ENCODE measurements at places on chromosomes 3 and 15.

DNA sequence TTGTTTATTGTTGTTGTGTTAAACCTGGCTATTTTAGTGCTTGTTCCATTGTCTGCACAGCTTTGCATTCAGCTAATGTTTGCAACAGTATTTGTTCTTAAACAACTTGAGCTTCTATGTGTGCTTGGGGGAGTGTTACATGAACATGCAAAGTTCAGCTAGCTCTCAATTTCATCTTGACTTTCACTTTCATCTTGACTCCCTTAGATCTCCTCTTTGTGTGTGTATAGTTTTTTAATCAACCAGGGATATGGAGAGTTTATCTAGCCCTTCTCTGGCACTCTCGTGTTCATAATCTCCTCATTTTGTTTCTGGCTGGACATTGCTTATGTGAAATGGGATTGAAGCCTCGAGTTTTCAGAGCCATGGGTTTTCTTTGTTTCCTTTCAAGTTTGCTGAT is 212.4 kb upstream of the ZBTB20 start:
- no peak for DNase-seq

DNA sequence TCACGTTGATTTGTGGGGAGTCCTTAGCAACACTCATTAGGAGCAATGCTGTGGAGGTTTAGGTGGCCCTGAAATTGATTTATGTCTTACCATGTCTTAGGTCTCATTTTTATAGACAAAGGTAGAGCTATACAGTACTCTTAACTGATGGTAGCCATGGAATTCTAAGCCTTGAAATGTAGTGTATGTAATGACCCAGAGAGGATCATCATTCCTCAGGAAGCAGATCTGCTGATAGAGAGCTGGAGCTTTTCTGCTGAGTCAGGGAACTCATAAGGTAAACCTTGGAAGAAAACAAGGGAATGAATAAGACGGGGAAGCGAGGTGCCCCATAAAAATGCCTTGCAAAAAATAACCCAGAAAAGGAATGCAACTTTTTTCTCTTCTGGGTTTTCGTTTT is 34.0 kb upstream of the ZNF639 start:
- DNase-seq, result no peak

- DNase-seq, result no peak
These were observed 4.9 kb upstream of the TBC1D5 start for GRCh38 chr3:17747174-17747889.

DNA sequence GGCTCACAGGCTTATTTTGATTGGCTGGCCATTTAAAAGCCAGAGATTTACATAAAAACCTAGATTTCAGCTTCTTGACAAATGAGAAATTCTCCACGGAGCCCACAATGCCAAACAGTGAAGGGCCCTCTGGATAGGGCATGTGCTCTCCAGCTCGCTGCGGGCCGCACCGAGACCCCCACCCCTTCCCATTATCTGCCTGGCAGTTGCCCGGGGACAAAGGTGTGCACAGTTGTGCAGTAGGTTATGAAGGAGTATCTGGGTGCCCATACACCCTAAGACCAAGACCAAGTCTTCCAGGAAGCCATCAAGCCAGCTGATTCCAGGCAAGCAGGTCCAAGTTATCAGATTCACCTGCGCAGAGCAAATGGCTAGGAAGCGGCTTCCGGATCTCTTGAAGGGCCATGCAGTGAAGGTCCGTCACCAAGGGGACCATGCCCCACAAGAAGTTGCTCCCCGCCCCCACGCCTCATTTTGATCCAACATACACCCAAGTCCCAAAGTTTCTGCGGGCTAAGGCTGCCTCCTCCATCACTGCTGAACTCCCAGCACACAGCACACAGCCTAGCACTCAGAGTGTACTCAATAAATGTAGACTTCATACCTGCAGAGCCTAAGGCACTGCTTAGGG is 1.3 kb downstream of the MRPS25 start:
- no peak for DNase-seq

DNA sequence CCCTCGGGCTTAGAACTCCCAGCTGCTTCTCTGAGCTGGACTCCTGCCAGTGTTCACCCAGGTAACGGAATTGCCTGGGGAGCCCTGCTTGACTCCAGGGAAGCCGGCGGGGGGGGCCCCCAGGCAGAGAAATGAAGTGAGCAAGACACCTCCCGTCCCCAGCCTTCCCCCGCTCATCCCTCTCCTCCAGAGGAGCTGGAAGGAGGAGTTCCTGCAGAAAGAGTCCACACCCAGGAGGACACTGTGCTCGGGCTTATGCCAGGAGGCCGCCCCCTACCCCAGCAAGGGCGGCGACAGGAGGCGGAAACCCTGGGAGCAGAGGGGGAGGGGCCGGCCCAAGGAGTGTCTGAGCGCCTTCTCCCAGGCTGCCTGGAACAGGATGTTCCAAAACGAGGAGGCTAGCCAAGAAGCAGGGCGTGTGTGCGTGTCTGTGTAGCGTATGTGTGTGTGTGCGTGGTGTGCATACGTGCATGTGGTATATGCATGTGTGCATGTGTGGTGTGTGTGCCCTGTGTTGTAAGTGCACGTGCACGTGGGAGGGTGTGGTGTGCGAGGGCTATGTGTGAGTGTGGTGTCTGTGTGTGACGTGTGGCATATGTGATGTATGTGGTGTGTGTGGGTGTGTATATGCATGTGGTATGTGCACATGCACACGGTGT is 511.3 kb downstream of the SHQ1 start:
- no peak for DNase-seq

- no peak for DNase-seq
These were observed 28.5 kb upstream of the POLG start for GRCh38 chr15:89363133-89363532.

- DNase-seq, result no peak
These were observed 36.8 kb upstream of the MAP3K13 start for GRCh38 chr3:185325946-185326791.

DNA sequence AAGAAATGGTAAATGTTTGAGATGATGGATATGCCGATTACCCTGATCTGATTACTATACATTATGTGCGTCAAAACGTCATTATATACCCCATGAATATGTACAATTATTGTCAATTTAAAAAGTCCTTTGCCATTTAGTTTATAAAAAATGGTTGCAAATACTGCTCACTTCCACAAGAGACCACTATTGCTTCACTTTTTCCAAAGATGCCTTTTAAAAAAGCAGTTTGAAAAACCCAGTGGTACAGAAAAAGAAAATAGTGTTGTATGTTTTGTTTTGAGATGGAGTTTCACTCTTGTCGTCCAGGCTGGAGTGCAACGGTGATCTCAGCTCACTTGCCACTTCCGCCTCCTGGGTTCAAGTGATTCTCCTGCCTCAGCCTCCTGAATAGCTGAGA is 39.3 kb downstream of the EDEM1 start:
- peak; percentile 30 for DNase-seq

DNA sequence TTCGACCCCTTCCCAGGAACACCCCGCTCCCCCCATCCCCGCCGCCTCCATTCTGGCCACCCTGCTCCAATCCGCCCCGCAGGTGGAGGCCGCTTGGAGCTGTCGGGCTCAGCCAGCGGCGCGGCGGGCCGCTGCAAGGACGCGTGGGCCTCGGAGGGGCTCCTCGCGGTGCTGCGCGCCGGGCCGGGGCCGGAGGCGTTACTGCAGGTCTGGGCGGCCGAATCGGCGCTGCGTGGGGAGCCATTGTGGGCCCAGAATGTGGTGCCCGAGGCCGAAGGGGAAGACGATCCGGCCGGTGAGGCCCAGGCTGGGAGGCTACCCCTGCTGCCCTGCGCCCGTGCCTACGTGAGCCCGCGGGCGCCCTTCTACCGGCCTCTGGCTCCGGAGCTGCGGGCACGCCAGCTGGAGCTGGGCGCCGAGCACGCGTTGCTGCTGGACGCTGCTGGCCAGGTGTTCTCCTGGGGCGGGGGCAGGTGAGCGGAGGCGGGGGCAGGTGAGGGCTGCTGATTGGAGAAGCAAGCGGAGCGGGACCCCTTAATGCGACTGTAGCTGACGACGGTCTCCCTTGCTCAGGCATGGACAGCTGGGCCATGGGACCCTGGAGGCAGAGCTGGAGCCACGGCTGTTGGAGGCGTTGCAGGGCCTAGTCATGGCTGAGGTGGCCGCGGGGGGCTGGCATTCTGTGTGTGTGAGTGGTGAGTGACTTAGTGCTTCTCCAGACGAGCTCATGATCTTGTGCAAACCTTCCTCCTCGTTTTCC is 2.5 kb downstream of the RCCD1 start:
- no peak for DNase-seq

DNA sequence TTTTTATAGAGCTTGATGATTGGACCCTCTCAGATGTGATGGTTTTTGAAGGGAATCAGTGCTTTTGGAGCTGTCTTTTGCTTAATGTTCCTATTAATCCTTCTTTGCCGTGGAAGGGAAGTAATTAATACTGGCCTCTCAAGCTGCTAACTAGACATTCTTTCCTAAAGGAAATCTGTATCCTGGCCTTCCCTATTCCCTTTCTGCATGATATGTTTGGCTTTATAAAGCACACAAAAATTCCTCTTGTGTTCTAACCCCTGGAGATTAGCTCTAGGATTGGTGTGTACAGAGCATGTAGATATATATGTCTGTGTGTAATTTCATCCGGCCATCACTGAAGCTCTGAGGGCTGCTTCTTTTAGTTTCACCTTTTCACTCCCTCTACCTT is 6.9 kb downstream of the ATXN7 start:
- DNase-seq, result no peak

DNA sequence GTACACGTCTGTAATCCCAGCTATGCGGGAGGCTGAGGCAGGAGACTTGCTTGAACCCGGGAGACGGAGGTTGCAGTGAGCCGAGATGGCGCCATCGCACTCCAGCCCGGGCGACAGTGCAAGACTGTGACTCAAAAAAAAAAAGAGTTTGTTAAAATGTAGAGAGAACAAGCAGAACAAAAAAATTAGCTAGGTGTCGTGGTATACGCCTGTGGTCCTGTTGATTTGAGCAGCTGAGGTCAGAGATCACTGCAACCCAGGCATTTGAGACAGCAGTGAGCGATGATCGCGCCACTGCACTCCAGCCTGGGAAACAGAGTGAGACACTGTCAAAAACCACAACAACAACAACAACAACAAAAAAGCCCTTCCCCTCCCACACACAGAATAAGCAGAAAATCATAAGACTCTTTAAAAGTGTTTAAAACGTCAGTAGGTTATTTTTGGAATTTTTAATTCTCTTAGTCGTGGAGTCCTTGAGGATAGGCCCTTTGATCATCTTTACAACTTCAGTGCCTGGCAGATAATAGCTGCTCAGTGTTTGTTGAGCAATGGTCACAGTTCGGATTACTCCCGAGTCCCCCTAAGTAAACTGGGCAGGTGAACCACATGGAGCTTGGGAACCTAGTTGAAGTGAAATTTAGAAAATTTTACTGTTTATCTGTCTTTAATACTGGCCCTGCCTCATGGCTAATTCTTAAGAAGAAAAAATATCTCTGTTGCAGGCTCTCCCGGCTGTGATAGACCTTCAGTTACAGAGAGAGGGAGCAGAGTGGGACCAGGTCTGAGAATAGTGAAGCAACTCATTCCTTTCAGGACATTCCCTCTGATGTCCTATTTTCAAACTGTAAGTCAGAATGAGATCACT is 6.2 kb downstream of the NIPA2 start:
- DNase-seq, result no peak

- no peak for DNase-seq
These were observed 9.6 kb upstream of the SLCO2A1 start for GRCh38 chr3:134039161-134039862.

DNA sequence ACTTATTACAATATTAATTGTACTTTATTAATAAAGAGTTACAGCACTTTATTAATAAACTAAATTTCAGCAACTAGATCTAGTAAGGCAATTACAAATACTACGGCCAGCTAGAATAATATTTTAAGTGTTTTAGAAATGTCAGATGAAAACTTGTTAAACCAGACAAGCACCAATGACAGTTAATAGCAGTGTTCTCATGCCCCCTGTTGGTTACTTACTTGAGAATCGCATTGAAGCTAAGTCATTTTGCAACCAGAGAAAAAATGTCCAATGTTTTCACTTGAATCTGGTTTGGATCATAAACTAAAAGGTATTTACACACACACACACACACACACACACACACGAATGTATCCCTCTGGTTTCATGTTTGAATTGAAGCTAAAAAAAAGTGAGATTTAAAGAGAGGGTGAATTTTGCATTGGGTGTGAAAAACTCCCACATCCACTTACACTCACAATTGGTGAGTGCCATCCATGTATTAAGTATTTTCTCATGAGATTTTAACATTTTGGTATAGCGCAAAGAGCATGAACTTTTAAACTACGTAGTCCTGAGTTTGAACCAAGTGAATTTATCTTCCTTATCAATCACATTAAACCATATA is 347.7 kb downstream of the ZBBX start:
- peak; percentile 64 for DNase-seq

DNA sequence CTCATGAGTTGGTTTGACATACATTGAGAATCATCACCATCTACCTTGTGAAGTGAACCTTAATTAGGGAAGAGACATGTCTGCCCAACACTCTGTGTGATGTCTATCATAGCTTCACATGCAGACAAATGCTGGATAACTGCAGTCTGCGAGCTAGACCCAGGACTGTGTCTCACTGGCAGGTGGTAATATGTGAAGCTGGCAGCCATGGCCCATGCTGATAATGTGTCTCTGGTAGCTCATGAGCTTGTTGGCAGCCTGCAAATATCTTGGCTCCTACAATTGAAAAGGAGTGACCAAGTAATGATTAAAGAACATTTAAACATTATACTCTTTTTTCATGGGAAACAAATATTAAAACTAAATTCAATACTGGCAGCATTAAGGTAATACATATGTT is 234.8 kb downstream of the CHST2 start:
- DNase-seq, result no peak

DNA sequence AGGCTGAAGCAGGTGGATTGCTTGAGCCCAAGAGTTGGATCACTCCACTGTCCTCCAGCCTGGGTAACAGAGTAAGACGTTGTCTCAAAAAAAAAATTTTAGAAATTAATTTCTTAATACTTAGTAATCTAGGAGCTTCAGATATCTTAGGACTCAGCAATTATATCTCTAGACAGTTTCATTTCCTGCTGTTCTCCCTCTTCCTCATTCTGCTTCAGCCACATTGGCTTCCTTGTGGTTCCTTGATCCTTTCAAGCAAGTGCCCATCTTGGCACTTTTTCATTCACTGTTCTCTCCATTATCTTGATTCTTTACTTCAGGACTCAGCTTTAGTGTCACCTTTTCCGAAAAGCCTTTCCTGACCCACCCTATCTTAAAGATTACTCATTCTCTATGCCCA is 22.5 kb downstream of the TMEM202 start:
- no peak for DNase-seq

DNA sequence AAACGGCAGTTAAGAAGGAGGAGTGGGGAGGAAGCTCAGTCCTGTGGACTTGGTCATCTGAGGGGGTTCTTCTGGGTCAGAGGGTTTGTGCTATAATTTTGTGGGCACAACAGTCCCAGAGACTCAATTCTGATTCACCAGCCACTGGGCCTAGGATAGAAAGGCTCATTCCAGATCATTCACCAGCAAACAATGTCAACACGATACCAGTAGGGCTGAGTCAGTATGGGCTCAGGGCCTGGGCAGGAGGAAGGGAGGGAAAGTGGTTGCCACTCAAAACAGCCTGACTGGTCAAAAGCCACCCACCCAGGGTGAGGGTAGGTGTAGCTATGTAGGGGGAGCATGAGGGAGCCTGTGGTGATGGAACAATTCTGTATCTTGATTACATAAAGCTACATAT is 86.9 kb upstream of the MEX3B start:
- no peak for DNase-seq

All from HAP-1 (cell line).